Activated T-cell treated with anti-CD3 and anti-CD28 coated beads, Interleukin-2, amount 50 U/mL, for 4 hours (primary cell): ENCODE measurements at places on chromosomes 12 and 14.

- no peak for DNase-seq
These were observed 452.4 kb upstream of the SEL1L start for GRCh38 chr14:81986005-81986404.

DNA sequence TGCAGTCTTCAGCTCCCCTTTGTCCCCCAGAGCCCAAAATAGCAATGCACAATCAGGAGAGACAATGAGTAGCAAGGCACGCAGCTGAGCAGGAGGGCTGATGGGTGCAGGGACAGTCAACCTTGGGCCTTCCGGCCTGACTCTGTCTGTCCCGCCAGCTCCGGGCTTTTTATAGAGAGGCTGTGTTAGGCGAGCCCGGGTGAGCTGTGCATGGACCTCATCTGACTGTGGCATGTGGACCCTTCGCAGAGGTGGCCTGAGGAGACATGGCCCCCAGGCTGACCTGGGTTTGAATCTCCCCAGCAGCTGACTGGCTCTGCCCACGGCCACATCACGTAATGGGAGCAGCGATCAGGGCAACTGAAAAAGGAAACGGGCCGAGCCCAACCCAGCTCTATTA, 177.9 kb downstream of the TSPAN9 start:
- no peak for DNase-seq

GRCh38 chr12:10554228-10554755, 48.6 kb downstream of the EIF2S3B start:
- no peak for DNase-seq

DNA sequence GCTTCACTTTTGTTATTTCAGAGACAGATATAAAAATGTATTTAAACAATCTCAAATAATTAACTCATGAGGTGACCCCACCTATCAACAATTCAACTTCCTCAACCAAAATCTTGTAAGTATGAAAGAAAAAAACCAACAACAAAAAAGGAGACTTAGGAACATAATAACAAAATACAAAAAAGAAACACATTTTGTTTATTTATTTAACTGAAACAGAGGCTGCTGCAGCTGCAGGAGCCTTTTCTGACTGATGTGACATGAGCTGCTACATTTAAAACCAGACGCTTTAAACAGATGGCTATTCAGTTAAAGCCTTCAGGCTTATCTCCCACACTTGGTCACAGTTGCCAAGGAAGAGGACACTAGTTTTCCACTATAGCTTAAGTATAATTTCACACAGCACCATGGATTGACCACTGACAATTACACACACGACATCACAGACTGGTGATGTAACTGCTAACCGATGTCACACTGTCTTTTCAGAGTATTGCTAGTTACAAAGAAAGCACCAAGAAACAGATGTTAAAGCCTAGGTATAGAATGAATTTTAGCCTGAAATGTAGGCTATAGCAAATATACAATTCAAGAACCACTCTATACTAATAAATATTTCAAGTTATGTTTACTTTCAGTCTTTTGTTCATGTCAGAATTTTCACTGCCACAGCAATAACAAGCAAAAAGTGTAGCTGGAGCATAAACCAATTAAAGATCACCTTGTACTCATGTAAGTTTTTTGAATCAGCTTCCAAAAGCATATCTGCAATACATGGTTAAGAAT, 113.0 kb downstream of the MED13L start:
- DNase-seq = no peak

DNA sequence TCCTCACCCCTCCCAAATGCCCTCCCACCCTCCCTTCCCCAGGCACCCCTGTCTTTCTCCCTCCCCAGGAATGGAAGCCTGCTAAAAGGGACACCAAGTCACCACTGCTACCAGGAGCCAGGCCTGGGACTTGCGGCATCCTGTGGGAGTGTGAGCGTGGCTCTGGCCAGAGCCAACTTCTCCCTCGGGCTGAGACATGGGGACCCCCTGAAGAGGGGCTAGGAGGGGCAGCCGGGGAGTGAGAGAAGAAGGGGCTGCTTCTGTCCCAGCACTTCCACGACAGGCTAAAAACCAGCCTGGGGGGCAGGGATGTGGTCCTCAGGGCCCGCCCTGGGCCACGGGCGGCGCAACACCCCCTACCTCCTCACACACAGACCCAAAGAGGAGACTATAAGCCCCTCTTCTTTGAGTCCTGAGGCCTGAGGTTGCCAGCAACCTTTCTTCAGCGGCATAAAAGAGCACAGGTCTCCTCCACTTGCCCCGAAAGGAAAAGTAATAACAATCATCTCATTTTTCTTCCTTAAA, 278.9 kb downstream of the DPF3 start:
- no peak for DNase-seq

DNA sequence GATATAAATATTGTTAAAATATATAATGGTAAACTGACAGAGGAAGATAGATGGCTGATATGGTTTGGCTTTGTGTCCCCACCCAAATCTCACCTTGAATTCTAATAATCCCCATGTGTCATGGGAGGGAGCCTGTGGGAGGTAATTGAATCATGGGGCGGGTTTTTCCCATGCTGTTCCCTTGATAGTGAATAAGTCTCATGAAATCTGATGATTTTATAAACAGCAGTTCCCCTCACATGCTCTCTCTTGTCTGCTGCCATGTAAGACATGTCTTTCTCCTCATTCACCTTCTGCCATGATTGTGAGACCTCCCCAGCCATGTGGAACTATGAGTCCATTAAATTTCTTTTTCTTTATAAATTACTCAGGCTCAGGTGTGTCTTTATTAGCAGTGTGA, 46.3 kb downstream of the PTCSC3 start:
- no peak for DNase-seq

- DNase-seq = no peak
These were observed 42.1 kb upstream of the STRN3 start for GRCh38 chr14:31068235-31068634.

GRCh38 chr14:90294872-90295271, 36.9 kb downstream of the NRDE2 start:
- no peak for DNase-seq

GRCh38 chr12:46435625-46436024, 63.1 kb upstream of the SLC38A2 start:
- DNase-seq = no peak

DNA sequence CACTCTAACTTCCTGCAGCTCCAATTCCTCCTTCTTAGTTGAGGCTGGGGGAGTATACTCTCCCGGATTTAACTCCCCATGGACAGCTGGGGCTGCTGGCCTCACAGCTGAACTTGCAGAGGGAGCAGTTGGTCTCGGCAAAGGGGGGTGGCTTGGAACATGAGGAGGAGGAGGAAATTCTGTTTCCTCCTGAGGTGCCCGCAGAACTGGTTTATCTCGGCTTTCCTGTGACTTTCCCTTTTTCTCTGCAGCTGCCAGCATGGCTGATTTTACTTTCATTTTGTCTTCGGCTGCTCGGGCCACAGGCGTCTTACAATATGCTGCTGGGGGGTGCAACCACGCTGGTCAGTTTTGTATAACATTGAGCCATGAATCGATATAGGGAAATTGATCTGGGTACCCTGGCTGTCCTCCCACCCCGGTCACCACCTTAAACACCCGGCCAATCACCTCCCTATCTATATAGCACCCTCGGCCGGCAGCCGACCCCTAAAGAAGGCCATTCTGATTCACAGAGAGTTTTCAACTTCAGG, 1317.6 kb downstream of the TMEM121 start:
- DNase-seq = no peak

DNA sequence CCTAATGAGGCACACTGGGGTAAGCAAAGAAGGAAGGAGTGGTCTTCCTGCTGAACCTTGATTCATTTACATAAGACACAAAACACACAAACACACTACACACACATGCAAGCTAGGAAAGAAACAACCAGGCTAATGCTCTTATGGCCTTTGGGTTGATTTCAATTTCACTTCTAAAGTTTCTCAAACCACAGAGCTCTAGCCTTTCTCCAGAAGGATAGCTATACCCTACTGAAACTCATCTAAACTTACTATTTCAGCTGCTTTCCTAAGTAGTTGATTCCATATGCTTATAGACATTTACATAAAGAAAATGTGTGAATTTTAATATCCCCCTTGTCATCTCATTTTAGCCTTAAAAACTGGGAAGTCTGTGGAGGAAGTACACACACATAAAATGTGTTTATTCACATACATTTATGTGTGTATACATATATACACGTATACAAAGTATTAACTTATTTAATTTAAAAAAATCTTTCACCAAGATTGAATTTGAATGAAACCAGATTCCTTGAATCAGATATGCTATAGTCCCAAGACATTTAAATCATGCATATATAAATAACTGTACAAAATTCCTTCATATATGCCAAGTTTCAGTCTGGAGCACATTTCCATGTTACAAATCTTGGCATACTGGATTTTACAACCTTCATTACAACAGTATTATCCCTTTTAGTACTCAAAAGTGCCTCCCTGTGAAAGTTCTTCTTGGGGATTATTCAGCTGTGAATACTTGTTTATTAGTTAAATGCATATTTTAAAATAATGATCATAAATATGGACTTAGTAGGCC, 231.8 kb upstream of the NPAS3 start:
- no peak for DNase-seq

DNA sequence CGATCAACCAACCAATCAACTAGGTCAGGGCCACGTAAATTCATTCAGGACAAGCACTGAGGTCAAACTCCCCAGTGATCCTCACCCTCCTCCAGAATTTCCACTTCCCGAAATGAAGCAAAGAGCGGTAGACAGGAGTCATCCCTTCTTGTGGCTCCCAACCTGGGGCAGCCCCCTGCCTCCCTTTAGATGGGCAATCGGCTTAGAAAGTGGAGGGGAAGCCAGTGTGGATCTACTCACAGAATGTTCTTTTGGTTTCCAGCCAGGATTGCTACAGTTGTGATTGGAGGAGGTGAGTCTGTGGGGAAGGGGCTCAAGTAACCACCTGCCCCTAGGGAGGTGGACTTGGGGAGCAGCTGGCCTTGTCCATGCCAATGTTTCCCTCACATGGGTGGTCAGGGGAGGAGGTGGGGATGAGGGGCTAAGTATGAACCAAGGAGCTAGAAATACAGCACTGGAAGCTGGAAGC, 4.1 kb downstream of the IFI27 start:
- DNase-seq = no peak

DNA sequence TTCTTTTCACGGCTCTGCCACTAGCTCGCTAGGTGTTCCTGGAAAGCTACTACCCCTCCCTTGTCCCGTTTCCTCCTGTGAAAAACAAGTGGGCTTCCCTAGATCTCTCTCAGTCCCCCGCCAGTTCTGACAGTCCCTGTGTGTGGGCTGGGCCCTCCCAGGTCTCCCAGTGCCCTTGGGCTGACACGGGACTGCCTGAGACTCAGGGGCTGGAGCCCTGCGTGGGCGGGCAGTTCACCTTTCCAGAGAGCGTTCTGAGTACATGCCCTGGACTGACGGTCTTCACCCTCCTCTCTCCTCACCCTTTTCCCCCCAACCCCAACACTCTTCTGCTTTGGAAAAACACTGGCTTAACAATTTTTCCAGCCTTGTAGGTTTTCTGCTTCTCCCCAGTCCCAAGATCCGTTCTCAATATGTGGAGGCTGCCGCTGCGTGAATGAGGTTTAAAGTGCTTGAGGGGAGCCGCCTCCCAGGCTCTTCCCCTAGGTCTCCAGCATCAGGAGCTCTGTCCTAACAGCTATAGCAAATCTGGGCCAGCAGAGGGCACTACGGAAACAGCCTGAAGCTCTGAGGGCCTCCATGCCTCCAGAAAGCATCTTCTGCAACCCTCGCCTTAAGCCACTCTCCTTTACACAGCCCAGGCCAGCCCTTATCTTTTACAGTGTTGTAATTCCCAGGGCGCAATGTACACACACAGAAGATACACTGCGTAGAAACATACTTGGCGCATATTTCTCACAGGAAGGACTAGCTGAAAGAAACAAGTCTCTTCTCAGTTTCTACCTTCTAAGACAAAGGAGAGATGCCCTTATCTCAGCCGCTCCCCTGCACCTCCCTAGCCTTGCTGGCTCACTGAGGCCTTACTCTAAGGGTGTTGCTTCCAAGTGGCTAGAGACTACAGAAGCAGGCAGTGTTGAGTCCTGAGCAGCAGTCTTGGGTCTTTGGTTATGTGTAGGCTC, 10.4 kb upstream of the DCD start:
- peak; percentile 27 for DNase-seq

- peak; percentile 34 for DNase-seq
These were observed 984.8 kb downstream of the TMEM121 start for GRCh38 chr14:106511006-106511799.

DNA sequence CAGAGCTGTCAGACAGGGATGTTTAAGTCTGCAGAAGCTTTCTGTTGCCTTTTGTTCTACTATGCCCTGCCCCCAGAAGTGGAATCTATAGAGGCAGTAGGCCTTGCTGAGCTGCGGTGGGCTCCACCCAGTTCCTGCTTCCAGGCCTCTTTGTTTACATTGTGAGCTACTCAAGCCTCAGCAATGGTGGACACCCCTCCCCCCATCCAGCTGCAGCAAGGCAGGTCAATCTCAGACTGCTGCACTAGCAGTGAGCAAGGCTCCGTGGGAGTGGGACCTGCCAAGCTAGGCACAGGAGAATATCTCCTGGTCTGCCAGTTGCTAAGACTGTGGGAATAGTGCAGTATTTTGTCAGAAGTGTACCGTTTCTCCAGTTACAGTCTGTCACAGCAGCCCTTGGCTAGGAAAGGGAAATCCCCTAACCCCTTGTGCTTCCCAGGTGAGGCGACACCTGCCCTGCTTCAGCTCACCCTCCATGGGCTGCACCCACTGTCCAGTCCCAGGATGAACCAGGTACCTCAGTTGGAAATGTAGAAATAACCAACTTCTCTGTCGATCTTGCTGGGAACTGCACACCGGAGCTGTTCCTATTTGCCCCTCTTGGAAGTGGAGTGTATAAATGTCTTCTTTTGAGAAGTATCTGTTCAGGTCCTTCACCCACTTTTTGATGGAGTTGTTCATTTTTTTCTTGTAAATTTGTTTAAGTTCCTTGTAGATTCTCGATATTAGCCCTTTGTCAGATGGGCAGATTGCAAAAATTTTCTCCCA, 213.5 kb upstream of the SLC38A2 start:
- no peak for DNase-seq
